ENCODE measurements at places on chromosomes 3 and 15. TPM values are rescaled to one million over a fixed set of nuclear protein-coding genes. Genes with fewer than 3 reads are reported as not detected.

DNA sequence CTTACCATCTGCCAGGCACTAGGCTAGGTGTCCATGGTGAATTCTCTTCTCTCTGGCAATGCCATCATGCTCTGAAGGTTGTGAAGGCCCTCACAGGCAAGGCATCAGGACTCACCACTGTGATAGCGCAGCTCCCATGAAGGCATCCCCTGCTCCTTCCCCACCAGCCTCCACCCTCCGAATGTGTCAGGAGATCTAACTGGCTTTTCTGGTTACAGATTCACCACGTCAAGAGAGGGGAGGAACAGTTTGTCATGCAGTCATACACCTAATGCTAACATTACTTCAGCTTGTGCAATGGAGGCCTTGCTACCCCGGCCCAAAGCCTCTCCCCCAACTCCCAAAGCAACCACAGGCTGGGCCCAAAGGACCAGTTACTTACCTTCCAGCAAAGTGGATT lies 8.9 kb upstream of the CMTM8 start:
- no peak for DNase-seq

DNA sequence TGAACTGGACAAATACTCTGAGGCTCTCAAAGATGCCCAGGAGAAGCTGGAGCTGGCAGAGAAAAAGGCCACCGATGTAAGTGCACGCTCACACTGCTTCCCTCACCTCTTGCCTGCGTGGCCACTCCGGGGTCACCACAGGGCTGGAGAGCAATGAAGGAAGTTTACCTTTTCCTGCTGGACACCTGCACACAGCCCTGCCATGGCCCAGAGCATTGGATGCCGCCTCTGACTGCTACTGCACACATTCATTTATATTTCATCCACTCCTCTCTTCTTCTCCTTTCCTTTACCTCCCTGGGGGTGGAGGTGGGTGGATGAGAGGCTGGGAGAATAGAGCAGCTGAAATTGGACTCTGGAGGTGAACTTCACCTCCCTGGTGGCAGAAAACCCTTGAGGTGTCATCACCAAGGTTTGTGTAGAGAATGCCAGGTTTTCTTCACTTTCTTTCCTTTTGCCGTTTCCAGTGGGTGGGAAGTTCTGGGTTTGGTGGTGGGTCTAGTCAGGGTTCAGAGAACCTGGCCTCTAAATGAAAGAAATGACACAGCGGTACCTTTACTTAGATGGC lies 1.6 kb downstream of the TPM1 start:
- DNase-seq, result no peak

The UBP1 gene
- total RNA-seq, result 47.9 TPM

- DNase-seq, result no peak
Measured at GRCh38 chr3:12221663-12222062, 63.0 kb upstream of the TIMP4 start.

DNA sequence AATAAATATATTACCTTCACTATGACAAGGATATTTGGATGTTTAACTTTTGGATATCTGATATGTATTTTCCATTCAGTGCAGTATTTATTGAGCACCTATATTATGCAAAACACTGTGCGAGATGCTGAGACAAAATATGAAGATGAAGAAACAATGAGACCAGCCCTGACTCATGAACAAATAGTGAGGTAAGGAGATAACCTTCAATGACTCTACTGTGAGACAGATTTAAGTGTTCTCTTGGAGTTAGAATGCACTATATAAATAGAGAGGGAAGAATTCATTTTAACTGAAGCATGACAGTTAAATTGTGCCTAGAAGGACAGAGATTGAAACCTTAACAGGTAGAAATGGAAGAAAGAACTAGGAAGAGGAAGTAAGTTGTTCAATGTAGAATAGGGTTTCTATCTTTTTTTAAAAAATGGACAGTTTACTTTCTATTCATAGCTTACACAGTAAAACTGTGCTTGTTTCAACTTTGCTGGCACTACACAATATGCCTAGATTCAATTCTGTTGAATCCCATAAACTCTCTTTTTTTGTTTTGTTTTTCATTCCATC lies 124.2 kb downstream of the ZBTB20 start:
- DNase-seq, result no peak

- DNase-seq, result no peak
Measured at GRCh38 chr3:33957176-33957575, 158.7 kb downstream of the PDCD6IP start.

The ITGB5 gene
- total RNA-seq, result 287 TPM

DNA sequence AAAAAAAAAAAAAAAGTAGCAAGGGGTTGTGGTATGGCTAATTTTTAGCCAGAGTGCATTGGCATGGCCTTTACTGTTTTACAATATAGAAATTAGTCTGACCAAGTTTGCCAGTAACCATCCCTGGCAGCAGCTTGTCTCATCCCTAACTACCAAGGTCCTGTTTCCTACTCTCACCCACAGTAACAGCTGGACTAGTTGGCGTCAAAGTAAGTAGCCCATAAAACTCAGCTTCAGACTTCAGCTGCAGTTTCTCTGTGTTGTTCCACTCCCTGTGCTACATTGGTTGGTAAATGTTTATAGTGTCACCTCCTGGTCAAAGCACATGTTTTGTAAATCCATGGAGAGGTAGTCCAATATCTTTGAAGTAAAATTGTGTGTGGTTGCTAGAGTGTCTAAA lies 691.3 kb downstream of the ZPLD1 start:
- no peak for DNase-seq

The CCDC80 gene
- 162 TPM for total RNA-seq

GRCh38 chr3:124999317-124999716 lies 56.5 kb downstream of the HEG1 start:
- no peak for DNase-seq

DNA sequence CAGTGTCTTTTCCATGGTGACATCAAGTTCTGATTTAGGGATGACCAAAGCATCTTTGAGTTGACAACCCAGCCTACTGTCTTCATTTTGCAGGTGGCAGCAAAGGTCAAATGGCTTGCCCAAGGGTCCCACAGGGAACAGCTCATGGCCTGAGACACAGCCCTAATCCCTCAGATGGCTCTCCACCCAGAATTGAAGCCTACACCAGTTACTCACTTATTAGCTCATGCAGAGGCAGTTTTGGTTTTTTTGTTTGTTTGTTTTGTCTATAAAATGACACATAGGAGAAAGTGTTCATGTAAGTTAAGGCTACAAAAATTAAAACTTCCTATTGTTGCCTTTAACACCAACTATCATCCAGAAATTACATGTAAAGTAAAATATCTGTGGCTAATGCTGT lies 167.9 kb downstream of the OSBPL10 start:
- DNase-seq, result no peak

DNA sequence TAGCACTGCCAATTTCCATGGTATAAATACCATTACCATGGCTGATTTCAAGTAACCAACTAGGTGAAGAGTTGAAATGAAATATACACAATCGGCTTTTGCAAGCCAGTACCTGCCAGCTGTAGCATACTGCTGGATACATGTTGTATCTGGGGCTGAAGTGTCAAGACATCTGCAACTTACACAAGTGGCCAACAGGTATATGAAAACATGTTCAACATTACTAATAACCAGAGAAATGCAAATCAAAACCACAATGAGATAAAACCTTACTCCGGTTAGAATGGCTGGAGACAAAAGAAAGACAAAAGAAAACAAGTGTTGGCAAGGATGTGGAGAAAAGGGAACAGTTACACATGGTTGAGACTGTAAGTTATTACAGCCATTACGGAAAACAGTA lies 11.6 kb downstream of the ATOSA start:
- DNase-seq, result no peak

The INSYN1 gene
- total RNA-seq, result not detected

The POPDC2 gene
- total RNA-seq, result 3.5 TPM

DNA sequence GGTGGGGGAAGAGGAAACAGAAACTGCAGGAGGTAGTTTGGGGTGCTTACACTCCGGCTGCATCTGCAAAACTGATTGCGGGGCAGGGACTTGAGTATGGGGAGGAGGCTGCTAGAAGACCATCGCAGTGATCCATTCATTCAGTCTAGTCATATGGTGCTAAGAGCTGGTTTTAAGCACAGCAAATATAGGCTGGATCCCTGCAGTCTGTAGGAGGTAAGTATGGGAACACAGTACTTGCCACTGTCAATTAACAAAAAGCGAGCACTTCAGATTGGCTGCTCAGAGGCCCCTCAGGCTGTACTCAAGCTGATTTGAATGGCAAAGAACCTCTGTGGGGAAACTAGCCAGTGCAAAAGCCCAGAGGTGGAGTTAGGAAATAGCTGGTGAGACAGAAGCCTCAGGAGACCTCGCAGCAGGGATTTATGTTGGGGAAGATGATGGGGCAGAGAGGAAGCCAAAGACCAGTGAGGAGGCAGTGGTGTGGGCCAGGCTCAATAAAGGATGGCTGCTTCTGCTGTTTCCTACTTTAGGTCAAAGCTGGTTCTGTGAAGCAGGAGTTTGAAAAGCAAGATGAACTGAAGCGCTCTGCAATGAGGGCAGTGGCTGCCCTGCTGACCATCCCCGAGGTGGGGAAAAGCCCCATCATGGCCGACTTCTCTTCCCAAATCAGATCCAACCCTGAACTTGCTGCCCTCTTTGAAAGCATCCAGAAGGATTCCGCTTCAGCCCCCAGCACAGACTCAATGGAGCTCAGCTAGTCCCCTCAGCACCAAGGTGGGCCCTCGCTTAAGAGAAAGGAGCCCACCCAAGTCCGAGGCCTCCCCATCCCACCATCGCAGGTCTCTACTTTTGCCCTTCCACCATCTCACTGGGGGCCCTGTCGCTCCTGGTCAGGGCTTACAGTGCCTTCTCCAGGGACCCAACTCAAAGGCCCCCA lies 7.9 kb downstream of the RPL32 start:
- DNase-seq, result no peak

- no peak for DNase-seq
Measured at GRCh38 chr3:63333815-63334214, 55.7 kb downstream of the SYNPR start.

- no peak for DNase-seq
Measured at GRCh38 chr15:67190813-67191212, 63.6 kb downstream of the AAGAB start.

GRCh38 chr3:134320749-134321148 lies 53.5 kb downstream of the AMOTL2 start:
- peak; percentile 95 for DNase-seq

The MUSTN1 gene
- total RNA-seq, result not detected

DNA sequence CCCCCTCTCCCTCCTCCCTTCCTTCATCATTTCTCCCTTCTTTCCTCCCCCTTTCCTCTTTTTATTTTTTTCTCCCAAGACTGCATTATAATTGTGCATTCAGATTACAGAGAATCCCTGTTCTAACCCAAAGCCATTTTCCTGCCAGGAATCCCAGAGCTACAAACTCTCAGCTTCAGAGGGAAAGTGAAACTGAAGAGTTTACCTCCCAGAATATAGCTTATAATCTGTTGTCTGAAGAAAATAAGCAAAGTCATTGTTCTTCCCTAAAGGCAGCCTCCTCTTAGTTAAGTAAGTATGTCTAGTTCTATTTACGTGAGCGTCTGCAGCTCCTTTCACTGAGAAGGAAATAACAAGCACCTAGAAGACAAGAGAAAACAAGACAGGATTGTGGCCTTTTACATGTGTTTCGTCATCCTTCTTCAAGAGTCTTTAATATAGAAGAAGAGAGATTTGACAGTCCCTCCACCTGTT lies 97.2 kb downstream of the CHST2 start:
- DNase-seq, result no peak

- peak; percentile 51 for DNase-seq
Measured at GRCh38 chr3:127275287-127275781, 12.5 kb downstream of the PRR20G start.

DNA sequence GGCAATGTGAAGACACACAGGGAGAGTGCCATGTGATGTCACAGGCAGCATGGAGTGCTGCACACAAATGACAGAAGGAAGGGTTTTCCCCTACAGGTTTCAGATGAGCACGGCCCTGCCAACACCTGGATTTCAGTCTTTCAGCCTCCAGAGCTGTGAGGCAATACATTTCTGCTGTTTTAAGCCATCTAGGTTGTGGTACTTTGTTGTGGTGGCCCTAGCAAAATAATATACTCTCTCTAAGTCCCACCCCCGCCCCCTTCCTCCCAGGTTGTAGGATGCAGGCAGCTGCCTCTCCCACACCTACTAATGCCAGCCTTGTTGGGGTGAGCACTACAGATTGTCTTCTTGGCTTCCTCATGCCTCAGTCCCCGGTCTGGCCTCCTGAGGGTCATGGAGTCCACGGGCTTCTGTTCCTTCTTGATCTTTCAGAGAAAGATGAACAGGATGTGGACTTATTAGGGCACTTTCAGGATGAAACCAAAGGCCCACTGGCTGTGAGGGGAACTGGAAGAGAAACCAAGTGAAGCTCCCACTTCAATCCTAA lies 180.0 kb downstream of the CD47 start:
- no peak for DNase-seq

- no peak for DNase-seq
Measured at GRCh38 chr15:70584441-70584837, 178.9 kb downstream of the UACA start.

DNA sequence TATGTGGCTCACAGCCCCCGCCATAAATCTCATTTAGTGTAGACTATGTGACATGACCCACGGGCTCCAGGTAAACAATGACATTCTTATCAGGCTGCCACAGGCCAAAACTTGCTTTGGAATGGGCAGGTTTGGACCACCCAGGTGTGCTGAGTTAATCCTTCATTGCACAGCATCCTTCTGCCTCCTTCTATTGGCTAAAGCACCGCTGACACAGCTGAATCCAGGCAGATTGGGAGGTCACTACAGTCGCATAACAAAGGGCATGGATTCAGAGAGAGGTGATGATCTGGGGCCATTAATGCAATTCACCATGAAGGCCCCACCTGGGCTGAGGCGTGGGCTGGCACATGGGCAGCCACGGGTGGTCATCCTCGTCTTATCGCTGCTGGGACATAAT lies 47.8 kb upstream of the GALNT15 start:
- DNase-seq, result no peak

DNA sequence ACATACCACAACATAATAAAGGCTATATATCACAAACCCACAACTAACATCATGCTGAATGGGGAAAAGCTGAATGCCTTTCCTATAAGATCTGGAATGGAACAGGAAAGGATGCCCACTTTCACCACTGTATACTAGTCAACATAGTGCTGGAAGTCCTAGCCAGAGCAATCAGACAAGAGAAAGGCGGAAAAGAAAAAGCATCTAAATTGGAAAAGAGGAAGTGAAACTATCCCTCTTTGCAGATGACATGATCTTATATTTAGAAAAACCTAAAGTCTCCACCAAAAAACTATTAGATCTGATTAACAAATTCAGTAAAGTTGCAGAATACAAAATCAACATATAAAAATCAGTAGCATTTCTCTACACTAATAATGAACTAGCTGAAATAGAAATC lies 14.6 kb upstream of the PIK3CA start:
- DNase-seq, result no peak

GRCh38 chr15:90929246-90930019 lies 2.9 kb downstream of the HDDC3 start:
- no peak for DNase-seq

- no peak for DNase-seq
Measured at GRCh38 chr3:187264911-187265310, 26.6 kb downstream of the MASP1 start.

The TCF12 gene
- total RNA-seq, result 67.8 TPM

The GOLGA8O gene
- total RNA-seq, result 0.28 TPM

- DNase-seq, result peak; percentile 84
Measured at GRCh38 chr15:73683777-73684580, at the start of gene CD276. CD276 (plus strand) TSS chr15:73684383; CDS start chr15:73699640, 15,257 bp downstream.

All from PC-9 (cell line).